Activated CD8-positive, alpha-beta memory T cell treated with anti-CD3 and anti-CD28 coated beads, Interleukin-2, amount 10 ng/mL, durations not matched to agents 7 days and 5 days (primary cell): ENCODE measurements at places on chromosomes 7 and 10. TPM values are rescaled to one million over a fixed set of nuclear protein-coding genes. Genes with fewer than 3 reads are reported as not detected.

Gene EGR2
- 4.7 TPM for total RNA-seq

Gene ACTR3C
- total RNA-seq, result 4.8 TPM

Gene NPSR1
- not detected for total RNA-seq

Gene HKDC1
- 2.7 TPM for total RNA-seq

Gene CISD1
- total RNA-seq, result 32.2 TPM

Gene AGAP6
- total RNA-seq, result 15.8 TPM

Gene CPA2
- not detected for total RNA-seq

Gene PNLIPRP2
- total RNA-seq, result not detected

Gene SLIT1
- total RNA-seq, result 1.5 TPM

Gene PAOX
- total RNA-seq, result 5.6 TPM

Gene METTL2B
- total RNA-seq, result 31.3 TPM

Gene TMEM140
- total RNA-seq, result 27.5 TPM

Gene TMEM209
- total RNA-seq, result 44.5 TPM

Gene FXYD4
- not detected for total RNA-seq

Gene CALN1
- not detected for total RNA-seq

Gene LEP
- total RNA-seq, result not detected

Gene LOXL4
- not detected for total RNA-seq

Gene VSTM4
- not detected for total RNA-seq

Gene TLL2
- not detected for total RNA-seq

Gene CFAP70
- total RNA-seq, result 0.38 TPM

Gene PIP
- total RNA-seq, result not detected
